Right renal cortex interstitium (tissue), 3 donors: ENCODE measurements at places on chromosomes 11 and 22.

DNA sequence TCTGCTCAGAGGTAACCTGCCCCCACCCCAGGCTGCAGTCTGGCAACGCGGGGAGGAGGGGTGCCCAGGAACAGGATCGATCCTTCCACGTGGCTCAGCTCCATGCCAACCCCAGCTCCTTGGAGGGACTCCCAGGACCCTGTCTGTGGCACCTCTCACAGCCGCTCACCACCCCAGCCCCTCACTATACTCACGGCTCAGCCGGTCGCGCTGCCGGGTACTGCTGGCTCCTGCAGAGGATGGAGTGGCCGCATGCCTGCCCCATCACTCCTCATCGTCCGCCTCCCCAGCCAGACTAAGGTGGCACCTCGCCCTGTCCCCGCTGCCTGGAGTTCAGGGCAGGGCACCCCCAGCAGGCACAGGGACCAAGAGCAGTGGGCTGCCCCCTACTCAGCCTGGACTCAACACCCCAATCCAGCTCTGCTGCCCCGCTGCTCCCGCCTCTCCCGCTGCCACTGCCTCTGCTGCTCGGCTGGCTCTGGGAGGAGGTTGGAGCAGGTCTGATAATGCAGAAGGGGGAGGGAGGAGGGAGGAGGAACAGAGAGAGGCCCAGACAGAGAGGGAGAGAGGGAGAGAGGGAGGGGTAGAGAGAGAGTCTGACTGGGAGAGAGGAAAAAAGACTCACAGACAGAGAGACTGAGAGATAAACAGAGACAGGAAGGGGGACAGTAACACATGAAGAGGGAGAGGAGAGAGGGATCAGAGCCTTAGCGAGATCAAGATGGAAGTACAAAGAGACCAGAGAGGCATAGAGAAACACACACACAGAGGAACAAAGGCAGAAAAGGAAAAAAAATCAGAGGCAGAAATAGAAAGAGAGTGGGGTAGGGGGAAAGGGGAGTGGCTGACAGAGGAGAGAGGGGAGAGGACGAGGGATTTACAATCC lies at the start of gene PDE2A:
TSS of gene PDE2A (minus strand) at position 480 of the 886 bp plus-strand sequence. CDS start at position 265, 215 bp downstream.
- DNase-seq, result no peak

DNA sequence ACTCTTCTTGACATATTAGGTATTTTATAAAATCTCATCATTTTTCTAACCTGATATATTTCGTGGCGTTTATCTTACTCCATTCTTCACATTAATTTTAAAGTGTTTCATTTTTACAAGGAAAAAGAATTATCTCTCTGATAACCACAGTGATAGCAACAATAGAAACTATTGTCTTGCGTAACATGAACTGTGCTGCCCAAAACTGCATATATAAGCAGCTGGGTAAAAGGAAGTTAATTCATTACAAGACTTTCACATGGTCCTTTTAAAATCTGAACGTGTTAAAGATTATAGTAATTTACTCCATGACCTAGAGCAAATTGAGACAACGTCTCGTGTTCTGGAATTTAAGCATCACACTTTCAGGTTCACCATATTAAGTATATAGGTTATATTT lies 210.4 kb upstream of the GRIA4 start:
- no peak for DNase-seq

DNA sequence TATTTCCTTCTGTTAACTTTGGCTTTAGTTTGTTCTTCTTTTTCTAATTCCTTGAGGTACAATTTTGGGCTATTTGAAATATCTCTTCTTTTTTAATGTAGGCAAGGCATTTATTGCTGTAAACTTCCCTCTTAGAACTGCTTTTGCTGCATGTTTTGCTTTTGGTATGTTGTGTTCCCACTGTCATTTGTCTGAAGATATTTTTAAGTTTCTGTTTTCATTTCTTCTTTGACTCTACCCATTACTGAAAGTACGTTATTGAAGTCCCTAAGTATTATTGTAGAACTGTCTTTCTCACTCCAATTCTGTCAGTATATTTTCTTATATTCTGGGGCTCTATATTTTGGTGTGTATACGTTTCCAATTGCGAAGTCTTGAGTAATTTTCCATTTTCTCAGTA lies 77.9 kb downstream of the KCNQ1OT1 start:
- no peak for DNase-seq

- no peak for DNase-seq
These were observed 10.1 kb downstream of the C11orf87 start for GRCh38 chr11:109432105-109432504.

GRCh38 chr11:69677749-69678148 lies 2.6 kb upstream of the LTO1 start:
- no peak for DNase-seq
